ENCODE measurements at places on chromosomes 6 and 20.

GRCh38 chr6:82767037-82767436 lies 298.6 kb downstream of the UBE3D start:
- no peak for DNase-seq

- no peak for DNase-seq
Observed at GRCh38 chr6:92617721-92618120, 801.6 kb downstream of the EPHA7 start.

GRCh38 chr6:104532462-104532861 lies 327.3 kb downstream of the HACE1 start:
- DNase-seq = no peak

DNA sequence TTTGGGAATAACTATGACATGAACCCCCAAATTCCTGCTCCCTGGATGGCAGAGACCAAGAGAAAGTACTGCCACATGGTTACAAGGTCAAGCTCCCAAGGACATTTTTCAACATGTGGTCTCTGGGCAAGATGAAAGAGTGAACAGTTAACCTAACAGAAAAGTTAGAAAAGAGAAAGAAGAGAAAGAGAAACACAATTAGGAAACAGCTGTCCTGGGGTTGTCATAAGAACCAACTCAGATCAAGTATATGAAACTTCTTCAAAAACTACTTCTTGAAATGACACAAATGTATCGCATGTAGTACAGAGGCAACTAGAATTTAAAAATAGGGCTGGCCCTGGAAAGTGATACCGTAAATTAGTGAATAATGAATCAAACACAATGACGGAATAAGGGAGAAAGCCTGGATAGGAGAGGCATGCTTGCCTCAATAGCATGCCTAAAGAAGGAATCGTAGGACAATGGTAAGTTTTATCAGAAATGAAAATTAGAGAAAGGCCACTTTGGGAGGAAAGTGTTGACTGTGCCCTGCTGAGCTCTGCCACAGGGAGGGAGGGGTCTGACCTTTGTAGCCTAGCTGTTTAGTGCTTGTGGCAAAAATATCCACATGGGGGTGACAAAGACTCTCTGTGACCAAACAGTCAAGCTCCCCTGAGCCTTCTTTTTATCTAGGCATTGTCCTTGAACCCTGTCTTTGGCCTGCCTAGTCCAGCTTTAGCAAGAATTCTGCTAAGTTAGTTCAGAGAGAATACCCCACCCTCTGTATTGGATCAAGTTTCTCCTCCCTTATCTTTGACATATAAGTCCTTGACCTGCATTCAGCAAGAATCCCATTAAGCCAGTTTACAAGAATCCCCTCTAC lies 4.3 kb upstream of the DCBLD1 start:
- DNase-seq = no peak

DNA sequence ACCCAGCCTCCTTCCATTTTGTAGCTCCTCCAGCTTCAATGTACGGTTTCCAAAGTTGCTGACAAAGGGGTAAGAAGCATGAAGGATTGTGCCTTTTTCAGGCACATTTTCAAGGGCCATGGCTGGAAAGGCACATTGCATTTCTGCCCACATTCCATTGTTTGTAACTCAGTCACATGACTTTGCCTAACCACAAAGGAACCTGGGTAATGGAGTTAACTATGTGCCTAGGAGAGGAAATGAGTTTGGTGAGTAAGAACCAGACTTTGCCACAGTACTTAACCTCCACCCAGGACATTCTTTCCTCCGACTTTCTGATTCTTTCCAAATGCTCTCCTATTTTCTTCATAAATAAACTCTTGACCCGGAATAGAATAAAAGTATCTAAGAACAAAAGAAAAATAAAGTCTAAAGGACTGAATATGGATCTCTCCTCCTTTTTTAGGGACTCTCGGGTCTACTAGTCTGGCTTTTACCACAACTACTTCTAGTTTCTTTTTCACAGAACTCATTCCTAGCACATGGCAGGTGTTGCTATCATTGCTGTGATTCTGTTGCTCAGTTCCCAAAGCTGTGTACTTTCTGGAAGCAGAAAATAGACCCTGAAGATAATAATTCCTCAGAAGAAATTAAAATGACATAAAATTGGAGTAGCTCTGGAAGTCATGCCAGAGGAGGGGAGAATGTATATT lies 81.5 kb upstream of the ISM1 start:
- DNase-seq = no peak

DNA sequence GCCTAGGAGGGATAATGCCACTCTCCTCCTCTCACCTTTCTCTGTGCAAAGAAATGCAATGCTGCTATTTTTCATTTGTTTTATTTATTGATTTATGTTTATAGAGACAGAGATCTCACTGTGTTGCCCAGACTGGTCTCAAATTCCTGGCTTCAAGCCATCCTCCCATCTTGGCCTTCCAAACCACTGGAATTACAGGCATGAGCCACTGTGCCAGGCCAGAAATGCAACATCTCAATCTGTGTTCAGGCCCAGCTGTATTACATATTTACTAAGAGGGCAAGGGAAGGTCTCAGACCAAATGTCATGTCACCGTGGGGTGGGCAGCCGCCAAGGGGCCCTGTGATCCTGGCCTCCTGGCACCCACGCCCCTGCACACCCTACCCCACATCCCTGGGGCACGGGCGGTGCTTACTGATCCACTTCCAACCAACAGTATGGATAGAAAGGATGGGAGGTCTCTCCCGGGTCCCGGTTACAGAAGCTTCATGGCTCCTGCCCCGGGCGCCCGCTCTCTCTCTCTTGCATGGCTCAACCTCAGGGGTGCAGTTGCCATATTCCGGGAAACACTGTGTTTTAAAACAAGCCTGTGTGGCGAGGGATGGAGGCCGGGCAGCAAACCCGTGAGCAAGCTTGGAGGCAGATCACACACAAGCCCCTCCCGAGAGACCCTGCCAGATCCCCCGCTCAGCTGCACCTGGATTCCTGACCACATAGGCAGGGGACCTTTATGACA lies 111.8 kb downstream of the AGPAT4 start:
- no peak for DNase-seq

DNA sequence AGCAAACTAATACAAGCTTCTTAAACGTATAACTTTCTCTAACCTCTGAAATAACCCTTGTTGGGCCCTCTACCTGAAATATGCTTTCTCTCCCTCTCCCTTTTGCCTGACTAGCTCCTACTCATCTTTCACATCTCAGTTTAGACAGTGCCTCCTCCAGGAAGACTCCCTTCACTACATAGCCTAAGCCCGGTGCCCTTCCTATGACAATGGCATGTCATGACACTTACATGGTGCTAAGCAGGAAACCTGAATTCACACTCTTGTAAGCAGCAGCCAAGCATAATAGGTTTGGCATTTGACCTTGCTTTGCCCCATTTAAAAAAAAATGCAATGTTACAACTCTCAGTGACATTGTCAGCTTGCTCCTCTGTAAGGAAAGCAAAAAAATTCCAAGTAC lies 33.1 kb upstream of the FBXL4 start:
- DNase-seq = no peak

GRCh38 chr20:34143951-34144350 lies 31.9 kb upstream of the EIF2S2 start:
- DNase-seq = no peak

Measured in stimulated activated naive B cell treated with anti-CD40 and anti-IgM and Interleukin-4, amounts not matched to agents 10 μg/mL and 1 μg/mL and 100 μg/mL, for 72 hours (primary cell).